ENCODE measurements at places on chromosomes 1 and 21.

- peak; percentile 75 for DNase-seq
Measured at GRCh38 chr21:34845521-34846451, 177.0 kb downstream of the CLIC6 start.

DNA sequence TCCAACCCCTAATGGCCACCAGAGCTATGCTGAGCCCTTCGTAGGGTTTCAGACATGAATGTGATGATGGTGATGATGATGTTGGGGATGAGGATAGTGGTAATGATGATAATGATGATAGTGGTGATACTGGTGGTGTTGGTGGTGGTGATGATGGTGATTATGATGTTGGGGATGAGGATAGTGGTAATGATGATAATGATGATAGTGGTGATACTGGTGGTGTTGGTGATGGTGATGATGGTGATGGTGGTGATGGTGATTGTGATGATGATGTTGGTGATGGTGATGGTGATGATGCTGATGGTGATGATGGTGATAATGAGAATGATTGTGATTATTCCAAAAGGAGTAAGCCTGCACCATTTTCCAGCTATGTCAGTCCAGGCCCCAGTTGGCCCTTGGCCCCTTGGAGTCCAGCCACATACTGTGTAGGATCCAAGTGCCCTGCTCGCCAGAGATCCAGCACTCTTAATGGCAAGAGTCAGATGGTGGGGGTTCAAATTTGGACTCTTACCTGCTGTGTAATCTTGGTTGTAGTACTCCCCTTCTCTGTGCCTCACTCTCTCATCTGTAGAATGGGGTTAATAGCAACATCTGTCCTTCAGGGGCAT lies 28.3 kb downstream of the AJAP1 start:
- no peak for DNase-seq

DNA sequence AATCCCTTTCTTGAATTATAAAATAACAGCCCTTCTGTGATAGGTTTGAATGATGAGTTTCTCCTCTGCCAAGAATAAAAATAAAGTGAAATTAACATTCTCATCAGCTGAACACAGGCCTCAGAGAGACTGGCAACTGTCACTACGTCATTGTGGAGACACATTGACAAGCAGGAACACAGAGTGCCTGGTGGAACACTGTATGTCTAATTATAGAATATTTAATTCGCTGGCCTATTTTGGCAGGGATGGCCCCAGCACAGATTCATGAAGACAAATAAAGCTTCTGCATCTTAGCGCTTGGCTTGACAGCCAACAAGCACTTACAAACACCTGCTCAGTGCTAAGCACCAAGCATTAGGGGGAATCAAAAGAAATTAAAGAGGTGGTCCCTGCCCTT lies 52.0 kb upstream of the SMYD2 start:
- DNase-seq = no peak

DNA sequence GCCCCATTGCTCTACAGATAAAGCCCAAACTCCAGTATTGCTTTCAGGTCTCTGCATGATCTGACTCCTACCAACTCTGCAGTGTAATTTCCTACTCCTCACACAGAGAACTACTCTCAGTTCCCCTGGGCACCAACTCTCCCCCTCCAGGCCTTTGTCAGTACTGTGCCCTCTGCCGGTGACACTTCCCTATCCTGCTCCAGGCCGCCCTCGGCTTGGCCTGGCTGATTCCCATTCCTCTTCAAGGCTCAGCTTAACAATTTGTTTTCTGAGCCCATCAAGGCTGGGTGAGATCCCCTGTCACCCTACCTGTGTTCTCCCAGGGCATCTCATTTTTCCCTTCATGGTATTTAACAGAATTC lies 2.6 kb downstream of the SLAMF8 start:
- no peak for DNase-seq

- no peak for DNase-seq
Measured at GRCh38 chr1:18996548-18997177, 40.2 kb upstream of the IFFO2 start.

- no peak for DNase-seq
Measured at GRCh38 chr1:230187290-230187689, 120.3 kb downstream of the GALNT2 start.

GRCh38 chr1:93820554-93821422 lies 58.2 kb downstream of the DNTTIP2 start:
- DNase-seq = no peak

- no peak for DNase-seq
Measured at GRCh38 chr1:3785456-3786157, 10.7 kb downstream of the LRRC47 start.

- DNase-seq = no peak
Measured at GRCh38 chr1:29876902-29877301, 640.6 kb downstream of the PTPRU start.
